ENCODE measurements at places on chromosomes 4 and X. TPM values are rescaled to one million over a fixed set of nuclear protein-coding genes. Genes with fewer than 3 reads are reported as not detected.

DUSP9 gene
- not detected for total RNA-seq

USP17L17 gene
- total RNA-seq = not detected

RAB41 gene
- total RNA-seq = not detected

MAGED4 gene
- total RNA-seq = 12.6 TPM

ADGRG4 gene
- total RNA-seq = 3.1 TPM

PCDH19 gene
- total RNA-seq = 0.94 TPM

HTN3 gene
- total RNA-seq = not detected

KANTR gene
- 42.1 TPM for total RNA-seq

GRCh38 chrX:141638550-141638949 is 49.0 kb downstream of the SPANXA2 start:
- no peaks in the 10 kb centered on the region for H3K4me1 ChIP-seq
- no peak overlapping the region for H3K4me3 ChIP-seq
- H3K36me3 ChIP-seq = no peaks in the 10 kb centered on the region

DNA sequence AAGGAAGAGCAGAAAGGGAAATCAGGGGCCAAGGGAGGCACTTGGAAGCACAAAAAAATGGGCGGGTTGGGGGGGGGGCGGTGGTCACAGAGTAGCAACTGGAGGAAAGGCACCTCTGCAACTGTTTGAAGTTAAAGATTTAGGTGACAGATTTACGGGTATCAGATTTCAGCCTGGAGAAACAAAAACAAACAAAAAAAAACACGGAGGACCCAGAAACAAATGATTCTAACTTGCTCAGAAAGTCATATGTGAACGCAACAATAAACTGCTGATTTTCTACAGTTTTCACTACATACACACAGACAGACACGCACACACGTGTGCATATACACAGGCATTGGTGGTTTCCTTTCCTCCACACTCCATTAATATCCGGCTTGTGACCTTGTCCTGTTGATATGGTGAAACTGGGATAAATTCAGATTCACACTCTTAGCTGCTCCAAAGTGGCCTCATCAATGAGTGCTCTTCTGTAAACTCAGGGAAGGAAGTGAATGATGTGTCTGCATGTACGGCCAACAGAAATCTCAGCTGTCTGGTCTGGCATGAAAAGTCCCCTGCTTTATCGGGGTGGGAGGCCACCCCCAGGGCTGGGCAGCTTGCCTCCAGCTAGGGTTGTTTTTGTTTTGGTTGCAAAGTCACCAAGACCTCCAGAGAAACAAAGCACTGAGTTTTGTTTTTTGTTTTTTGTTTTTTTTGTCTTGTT is 54.3 kb downstream of the CHST7 start:
- no peaks in the 10 kb centered on the region for H3K4me1 ChIP-seq
- no peaks in the 10 kb centered on the region for H3K36me3 ChIP-seq
- no peaks in the 10 kb centered on the region for H3K27me3 ChIP-seq
- H3K27ac ChIP-seq = peak overlapping the region; percentile 25

- no peaks in the 10 kb centered on the region for H3K27me3 ChIP-seq
- DNase-seq = no peak
- peak overlapping the region; percentile 52 for H3K27ac ChIP-seq
- no peak overlapping the region for H3K4me3 ChIP-seq
- no peaks in the 10 kb centered on the region for H3K36me3 ChIP-seq
- H3K4me1 ChIP-seq = no peaks in the 10 kb centered on the region
Observed at GRCh38 chrX:22699581-22700091, 300.1 kb upstream of the DDX53 start.

GRCh38 chr4:61805979-61806378 is 605.9 kb downstream of the ADGRL3 start:
- H3K4me3 ChIP-seq = no peak overlapping the region
- DNase-seq = no peak
- H3K27ac ChIP-seq = no peak overlapping the region
- no peaks in the 10 kb centered on the region for H3K36me3 ChIP-seq

DNA sequence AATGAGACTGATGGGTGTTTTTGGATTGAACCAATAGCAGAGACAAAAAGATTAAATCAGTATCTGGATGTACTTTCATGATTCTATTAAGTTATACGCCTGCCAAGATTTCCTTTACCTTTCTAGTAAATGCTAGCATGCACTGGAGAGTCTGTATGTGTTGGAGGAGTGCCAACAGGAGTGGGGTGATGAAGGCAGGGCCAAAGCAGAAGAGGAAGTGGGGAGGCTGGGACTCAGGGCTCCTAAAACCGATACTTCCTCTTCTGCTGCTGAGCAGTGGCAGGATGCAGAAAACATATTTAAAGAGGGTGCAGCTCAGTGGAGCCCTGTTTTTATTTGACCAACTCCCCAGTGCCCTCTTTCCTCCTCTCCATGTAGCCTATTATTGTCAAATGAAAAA is 5.6 kb downstream of the CYSLTR1 start:
- no peaks in the 10 kb centered on the region for H3K4me1 ChIP-seq
- H3K27me3 ChIP-seq = no peaks in the 10 kb centered on the region
- H3K4me3 ChIP-seq = no peak overlapping the region
- no peak overlapping the region for H3K27ac ChIP-seq

- H3K4me1 ChIP-seq = no peaks in the 10 kb centered on the region
- no peaks in the 10 kb centered on the region for H3K27me3 ChIP-seq
- H3K36me3 ChIP-seq = no peaks in the 10 kb centered on the region
- H3K27ac ChIP-seq = no peak overlapping the region
- no peak for DNase-seq
- H3K4me3 ChIP-seq = no peak overlapping the region
Observed at GRCh38 chr4:10656420-10656819, 28.1 kb downstream of the CLNK start.

- H3K36me3 ChIP-seq = no peaks in the 10 kb centered on the region
- H3K4me1 ChIP-seq = no peaks in the 10 kb centered on the region
- no peak overlapping the region for H3K4me3 ChIP-seq
- no peak overlapping the region for H3K27ac ChIP-seq
Observed at GRCh38 chrX:45751156-45751555, 550.5 kb upstream of the DIPK2B start.

DNA sequence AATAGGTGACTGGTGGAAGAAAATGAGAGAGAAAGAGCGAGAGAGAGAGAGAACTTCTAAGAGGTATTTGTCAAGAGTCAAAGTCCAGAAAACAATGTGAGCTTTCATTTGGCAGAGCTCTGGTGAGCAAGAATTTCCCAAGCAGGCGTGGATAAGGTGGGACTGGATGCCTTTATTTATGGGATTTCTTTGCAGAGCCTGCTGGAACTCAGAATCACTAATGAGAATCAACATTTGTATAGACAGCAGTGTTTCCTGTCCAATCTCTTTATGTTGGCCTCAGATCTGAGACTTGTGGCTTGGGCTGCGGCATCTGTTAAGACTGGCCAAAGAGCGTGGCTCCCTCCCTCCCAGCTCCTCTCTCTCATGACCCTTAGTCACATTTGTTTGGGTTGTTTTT is 67.9 kb upstream of the TBL1X start:
- DNase-seq = no peak
- no peaks in the 10 kb centered on the region for H3K4me1 ChIP-seq
- no peak overlapping the region for H3K27ac ChIP-seq
- no peak overlapping the region for H3K4me3 ChIP-seq
- H3K36me3 ChIP-seq = no peaks in the 10 kb centered on the region
- no peaks in the 10 kb centered on the region for H3K27me3 ChIP-seq

- H3K4me3 ChIP-seq = no peak overlapping the region
- no peak overlapping the region for H3K27ac ChIP-seq
- no peaks in the 10 kb centered on the region for H3K27me3 ChIP-seq
- no peaks in the 10 kb centered on the region for H3K4me1 ChIP-seq
- no peak for DNase-seq
- no peaks in the 10 kb centered on the region for H3K36me3 ChIP-seq
Observed at GRCh38 chr4:76280488-76281441, 25.8 kb upstream of the STBD1 start.

DNA sequence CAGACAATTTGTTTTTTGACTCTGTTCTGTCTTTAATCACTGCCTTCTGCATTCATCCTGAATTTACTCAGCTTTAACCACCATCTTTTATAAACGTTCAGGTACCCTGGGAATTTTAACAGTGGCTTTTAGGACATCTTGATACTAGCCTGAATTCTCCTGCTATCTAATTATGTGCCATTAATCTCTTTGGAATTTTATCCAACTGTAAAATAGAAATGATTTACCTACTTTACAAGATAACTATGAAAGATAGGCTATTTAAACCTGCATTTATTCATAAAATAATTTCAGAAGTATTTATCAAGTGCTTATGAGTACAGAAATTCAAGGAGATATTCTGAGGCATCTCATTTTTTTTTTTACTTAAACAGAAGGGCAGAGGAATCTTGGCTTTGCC is 146.5 kb upstream of the PLAC1 start:
- no peak overlapping the region for H3K27ac ChIP-seq
- H3K4me1 ChIP-seq = no peaks in the 10 kb centered on the region
- no peak for DNase-seq
- H3K36me3 ChIP-seq = no peaks in the 10 kb centered on the region

GRCh38 chr4:147485167-147485566 is 4.3 kb downstream of the EDNRA start:
- H3K36me3 ChIP-seq = no peaks in the 10 kb centered on the region
- H3K4me1 ChIP-seq = no peaks in the 10 kb centered on the region
- no peak overlapping the region for H3K4me3 ChIP-seq
